Renal cortex interstitium (tissue), 15 donors: ENCODE measurements at places on chromosomes 1 and 21.

DNA sequence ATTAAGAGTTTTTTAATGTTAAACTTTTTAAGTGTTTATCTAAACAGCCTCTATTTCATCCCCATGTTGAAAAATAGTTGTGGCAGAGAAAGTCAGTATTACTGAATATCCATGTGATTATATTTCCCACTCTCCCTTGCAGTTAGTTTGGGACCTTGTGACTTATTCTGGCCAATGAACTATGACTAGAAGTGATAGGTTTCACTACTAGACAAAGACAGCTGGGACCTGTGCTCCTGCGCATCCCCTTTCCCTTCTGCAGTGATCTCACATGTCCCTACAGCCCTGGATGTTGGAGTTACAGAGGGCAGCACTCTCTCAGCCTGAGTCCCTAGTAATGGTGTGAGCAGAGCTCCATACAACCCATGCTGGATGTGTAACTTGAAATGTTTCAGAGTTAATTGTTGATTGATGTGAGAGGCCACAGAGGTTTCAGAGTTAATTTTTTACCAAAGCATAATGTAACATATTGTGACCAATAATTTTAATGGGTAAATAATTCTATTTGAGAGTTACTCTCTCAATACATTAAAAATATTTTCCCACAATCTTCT lies 18.7 kb upstream of the SAMD13 start:
- DNase-seq, result no peak

DNA sequence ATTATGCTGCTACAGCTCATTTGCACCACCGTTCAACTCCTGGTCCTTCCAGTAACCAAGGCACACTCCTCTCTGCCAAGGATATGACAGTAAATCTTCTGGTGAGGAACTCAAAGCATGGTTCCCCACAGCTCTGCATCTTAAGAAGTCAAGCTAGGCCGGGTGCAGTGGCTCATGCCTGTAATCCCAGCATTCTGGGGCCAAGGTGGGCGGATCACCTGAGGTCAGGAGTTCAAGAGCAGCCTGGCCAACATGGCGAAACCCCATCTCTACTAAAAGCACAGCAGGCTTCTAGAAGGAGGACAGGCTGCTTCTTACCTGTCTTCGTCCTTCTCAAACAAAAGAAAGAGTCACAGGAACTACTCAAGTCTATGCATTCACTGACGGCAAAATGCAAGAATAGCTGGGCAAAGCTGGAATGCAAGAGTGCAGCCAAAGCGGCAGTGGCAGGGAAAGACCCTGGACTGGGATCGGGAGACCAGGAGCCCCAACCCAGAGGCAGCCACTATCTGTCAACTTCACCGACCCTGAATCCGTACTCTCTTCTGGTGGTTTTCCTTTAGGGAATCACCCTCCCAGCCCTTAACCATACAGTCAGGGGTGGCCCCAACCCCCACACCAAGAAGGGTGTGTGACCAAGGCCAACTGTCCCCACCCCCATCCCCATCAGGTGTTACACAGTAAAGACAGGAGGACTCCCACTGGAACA lies 75.5 kb downstream of the NPHP4 start:
- DNase-seq, result no peak

GRCh38 chr1:84611796-84612195 lies 37.6 kb upstream of the CTBS start:
- DNase-seq, result no peak

- DNase-seq, result no peak
These were observed 57.2 kb downstream of the EDN2 start for GRCh38 chr1:41427122-41427913.

GRCh38 chr1:219917851-219918466 lies 10.4 kb downstream of the SLC30A10 start:
- DNase-seq, result no peak

DNA sequence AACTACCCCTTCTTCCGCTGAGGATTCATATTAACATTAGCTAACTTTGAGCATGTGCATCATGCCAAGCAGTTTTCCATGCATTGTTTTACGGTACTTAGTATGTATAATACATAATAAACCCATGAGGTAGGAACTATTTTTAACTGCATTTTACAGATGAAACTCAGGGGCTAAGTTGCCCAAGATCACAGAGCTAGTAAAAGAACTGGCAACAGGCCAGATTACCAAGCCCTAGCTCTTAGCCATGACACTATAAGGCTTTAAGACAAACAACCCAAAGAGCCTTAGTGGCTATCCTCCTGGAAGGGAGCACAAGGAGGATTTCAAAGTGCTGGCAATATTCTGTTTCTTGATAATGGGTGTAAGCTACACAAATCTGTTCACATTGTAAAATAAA lies 6.1 kb downstream of the AK2 start:
- DNase-seq, result no peak

- DNase-seq, result no peak
These were observed 42.4 kb downstream of the C1orf87 start for GRCh38 chr1:60031146-60031545.

DNA sequence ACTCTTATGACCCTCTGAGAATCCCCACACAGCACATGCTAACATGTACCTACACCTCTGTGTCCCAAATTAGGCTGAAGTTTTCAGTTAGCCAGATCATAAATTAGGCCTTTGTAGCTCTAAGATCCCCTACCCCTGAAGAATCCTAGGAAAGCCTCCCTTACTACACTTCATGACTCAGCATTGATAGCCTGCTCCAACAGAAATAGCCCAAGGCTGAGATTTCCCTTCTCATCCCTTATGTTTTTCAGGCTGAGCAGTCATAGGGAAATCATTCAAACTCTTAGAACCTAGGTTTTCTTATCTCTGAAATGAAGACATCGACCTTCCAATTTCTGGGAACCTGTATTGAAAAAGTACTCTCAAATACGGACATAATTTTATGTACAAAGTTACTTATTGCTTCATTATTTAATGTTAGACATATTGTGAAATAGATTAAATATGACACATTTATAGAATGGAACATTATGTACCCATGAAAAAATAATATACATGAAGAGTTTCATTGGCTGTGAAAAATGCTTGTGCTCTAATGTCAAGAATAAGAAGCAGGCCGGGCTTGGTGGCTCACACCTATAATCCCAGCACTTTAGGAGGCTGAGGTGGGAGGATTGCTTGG lies 122.4 kb upstream of the UBE2U start:
- DNase-seq, result no peak

GRCh38 chr21:34790341-34790740 lies 121.5 kb downstream of the CLIC6 start:
- DNase-seq, result no peak

GRCh38 chr1:154334079-154335024 lies 9.0 kb downstream of the ATP8B2 start:
- DNase-seq, result no peak

- DNase-seq, result no peak
These were observed 22.4 kb downstream of the NOS1AP start for GRCh38 chr1:162091681-162092524.

GRCh38 chr1:55310505-55310971 lies 95.4 kb upstream of the USP24 start:
- no peak for DNase-seq
